Bronchial epithelial cell (primary cell): ENCODE measurements at places on chromosomes 1 and 21.
A peak's percentile ranks its signal among the peaks of the same experiment; 100 is the strongest.

- DNase-seq, result no peak
Measured at GRCh38 chr1:109826930-109827349, 63.2 kb upstream of the EPS8L3 start.

DNA sequence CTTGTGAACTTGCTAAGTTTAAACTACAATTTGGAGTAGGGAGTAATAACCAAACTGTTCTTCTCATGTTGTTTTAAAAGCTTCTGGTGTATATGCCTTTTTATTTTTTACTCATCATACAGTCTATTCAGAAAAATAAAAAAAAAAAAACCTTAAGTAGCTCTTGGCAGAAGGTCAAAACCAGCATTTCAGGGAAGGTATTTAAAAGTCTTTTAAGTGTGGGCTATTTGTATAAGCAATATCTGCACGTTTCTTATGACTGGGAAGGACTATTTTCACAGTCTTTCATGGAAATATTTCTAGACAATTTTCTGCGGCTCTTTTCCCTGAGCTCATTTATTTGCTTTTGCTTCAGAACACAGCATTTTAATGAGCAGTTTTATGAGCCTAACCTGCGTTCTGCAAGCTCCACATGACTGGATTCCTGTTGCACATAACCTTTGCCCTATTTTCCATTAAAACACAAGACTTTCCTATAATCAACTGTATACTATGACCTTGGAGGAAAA lies 60.9 kb upstream of the C1orf105 start:
- DNase-seq, result peak; percentile 51

DNA sequence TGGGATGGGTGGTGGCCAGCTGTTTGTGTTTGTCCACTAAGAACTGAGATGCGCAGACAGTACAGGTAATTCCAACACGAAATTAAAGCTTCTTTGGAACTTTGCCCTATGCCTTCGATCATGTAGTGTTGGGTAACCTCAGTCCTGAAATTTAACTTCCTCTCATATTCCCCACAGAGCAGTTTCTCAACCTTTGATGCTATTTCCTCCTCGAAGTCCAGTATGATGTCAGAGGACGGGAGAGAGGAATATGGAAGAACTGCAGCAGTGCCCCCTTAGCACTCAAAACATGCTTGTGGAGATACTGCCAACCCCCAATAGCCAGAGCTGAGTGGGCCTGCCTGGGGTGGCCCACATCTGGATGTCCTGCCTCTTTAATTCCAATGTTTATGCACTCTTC lies 3.6 kb downstream of the LPAR3 start:
- peak; percentile 44 for DNase-seq

GRCh38 chr1:19799230-19800075 lies at the start of gene TMCO4:
Gene TMCO4 (minus strand): TSS chr1:19799916. CDS start chr1:19780758, 19,158 bp downstream.
- peak; percentile 14 for DNase-seq

GRCh38 chr1:3545363-3546047 lies 65.8 kb downstream of the MEGF6 start:
- DNase-seq, result no peak

DNA sequence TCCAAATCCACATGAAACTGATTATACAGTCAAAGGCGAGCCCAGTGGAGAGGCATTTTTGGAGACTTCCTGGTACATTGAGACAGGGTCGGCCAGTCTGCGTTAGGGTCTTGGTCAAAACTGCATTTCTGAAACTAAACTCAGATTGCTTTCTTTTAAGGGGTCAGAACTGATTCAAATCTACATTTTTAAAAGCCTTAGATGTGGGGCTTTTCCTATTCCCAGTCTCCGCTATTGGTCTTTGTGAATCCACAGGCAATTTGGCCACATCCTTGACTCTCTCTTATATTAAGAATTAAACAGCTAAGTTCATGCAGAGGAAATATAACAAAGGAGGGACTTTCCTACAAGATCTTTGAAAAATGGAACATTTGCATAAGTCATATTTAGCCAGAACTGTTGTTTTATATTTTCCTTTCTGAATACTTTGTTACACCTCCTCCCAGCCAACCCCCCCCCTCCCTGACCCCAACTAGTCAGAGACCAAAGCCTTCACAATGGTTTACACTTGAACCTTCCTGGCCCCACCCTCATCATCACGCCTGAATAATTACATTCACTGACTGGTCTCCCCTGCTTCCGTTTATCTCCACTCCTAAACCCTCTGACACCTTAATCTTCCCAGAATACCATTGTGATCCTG lies 30.9 kb downstream of the SELL start:
- DNase-seq, result no peak

DNA sequence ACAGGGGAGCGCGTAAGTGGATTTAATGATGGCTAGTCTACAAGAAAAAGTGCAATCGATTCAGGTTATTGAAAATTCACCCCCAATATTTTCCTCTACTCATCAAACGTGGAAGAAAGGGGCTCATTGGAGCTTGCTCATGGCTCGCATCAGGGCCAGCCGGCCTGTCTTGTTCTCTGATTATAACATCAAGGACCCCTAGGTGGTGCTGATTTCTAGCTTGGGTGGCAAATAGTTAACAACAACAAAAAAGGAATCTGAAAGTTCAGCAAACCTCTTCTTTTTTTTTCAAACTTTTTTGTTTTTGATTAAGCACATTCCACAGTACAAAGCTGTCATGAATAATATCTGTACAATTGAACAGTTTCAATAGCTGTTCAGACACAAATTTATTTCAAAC lies 35.8 kb upstream of the SOD1 start:
- no peak for DNase-seq

- DNase-seq, result peak; percentile 84
Measured at GRCh38 chr1:244273845-244274619, 177.7 kb downstream of the ADSS2 start.

DNA sequence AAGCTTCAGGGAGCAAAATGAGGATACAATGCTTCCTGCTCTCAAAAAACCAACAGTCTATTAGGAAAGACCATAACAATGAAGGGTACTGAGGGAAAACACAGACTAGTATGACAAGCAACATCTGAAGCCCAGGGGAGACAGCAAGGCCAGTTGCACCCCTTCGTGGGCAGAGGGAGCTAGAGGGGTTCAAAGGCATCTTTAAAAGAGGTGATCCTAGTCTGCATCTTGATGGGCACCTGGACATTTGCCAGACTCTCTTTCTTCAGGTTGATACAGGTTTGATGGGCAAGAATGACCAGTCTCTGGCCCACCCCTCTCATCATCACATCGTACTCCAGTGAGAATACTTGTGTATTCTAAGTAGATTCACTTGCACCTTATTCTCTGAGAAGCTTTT lies 177.7 kb downstream of the VAV3 start:
- DNase-seq, result no peak

GRCh38 chr1:93123201-93123783 lies 44.2 kb downstream of the MTF2 start:
- no peak for DNase-seq
